ENCODE measurements at places on chromosomes 2 and 18. TPM values are rescaled to one million over a fixed set of nuclear protein-coding genes. Genes with fewer than 3 reads are reported as not detected.

- DNase-seq, result no peak
Observed at GRCh38 chr2:94879314-94879981, 8.2 kb downstream of the TEKT4 start.

DNA sequence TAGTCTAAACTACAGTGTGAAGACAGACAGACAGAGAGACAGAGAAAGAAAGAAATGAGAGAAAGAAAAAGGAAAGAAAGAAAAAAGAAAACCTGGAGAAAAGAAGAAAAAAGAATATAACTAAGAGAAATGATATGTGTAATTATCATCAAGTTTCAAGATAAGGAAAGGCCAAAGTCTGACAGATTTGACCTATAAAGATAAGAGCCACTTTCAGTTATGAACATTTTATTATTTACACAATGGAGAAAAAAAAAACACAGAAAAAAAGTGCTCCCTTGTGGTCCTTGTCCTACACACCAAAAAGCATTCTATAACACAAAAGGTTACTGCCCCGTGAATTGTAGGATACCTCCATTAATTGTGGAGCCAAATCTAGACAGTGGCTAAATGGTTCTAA is 937.2 kb upstream of the DDX18 start:
- no peak for DNase-seq

- no peak for DNase-seq
Observed at GRCh38 chr2:204274991-204275390, 270.3 kb upstream of the PARD3B start.

GRCh38 chr2:41872646-41873045 is 175.2 kb upstream of the PKDCC start:
- peak; percentile 68 for DNase-seq

DNA sequence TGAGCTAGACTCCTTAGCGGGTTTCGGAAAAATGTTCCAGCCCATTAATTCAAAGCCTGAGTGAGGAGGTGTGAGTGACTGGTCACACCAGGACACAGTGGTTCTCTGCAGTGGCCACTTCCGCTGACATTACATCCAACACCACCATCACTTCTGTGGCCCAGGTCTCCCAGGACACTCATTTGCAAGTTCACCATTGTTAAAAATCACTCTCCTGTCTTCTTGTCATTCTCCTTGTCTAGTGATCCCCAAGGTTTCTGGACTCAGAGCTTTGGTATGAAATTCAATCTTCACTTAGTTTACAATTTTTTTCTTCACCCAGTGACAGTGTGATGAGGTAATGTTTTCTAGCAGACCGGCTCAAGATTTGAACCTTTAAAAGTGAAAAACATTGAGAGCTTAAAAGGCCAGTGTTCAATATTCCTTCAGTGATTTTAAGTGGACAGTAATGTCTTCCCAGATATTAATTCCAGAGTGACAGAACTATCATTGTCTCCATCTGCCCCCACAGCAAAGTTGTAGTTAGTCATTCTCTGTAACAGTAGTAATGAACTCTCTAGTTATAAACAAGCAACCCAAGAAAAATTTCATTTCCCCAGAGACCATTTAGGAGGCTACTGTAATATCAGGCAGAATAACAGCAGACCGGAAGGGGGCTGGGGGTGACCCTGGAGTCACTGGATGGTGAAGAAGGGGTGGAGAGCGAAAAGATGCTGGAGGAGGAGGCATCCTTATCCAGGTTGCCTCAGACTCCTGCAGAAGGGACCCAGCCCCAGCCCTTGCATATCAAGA is 164.9 kb downstream of the GFPT1 start:
- no peak for DNase-seq

DNA sequence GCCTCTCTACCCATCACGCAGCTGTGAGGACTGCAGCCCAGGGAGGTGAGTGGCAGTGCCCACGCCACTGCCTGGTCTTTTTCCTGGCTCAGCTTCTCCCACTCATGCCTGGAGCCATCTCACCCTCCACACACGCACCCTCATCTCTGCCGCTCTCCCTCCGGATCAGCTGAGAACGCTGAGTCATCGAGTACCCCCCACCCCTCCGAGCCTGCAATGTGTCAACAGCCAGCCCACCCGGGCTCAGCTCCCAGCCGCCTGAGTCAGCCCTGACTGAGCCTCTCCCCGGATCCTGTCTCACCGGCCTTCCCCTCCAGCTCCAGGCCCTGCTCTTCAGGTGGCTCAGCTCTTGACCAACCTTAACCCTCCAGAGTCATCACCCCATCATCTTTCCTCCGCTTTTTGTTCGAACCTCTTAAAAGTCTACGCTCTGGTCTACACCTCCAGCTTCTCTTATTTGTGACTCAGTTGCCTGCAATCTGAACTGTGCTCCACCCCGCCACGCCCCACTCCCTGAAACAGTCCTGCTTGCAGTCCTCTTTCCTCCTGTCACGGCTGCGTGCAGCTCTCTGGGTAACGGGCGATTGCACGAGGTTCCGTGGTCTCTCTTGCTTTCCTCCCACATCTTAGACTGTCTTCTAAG is 94.4 kb upstream of the ASAP2 start:
- DNase-seq, result peak; percentile 96

DNA sequence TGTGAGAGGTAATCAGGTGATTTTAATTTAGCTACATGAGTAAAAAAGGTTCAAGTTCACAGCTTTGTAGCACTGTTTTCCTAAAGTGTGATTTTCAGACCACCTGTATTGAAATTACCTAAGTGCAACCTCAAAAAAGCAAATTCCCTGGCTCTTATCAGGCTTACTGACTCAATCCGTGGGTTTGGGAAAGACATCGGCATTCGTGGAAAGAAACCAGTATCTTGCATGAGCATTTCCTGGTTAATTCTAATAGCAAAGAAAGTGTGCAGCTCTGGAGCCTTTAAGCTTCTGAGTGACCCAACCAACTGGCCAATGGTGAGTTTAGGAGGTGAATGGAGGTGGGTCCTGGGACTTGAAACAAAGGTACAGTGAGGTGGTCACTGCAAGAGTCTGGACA is 300.9 kb downstream of the NBAS start:
- no peak for DNase-seq

DNA sequence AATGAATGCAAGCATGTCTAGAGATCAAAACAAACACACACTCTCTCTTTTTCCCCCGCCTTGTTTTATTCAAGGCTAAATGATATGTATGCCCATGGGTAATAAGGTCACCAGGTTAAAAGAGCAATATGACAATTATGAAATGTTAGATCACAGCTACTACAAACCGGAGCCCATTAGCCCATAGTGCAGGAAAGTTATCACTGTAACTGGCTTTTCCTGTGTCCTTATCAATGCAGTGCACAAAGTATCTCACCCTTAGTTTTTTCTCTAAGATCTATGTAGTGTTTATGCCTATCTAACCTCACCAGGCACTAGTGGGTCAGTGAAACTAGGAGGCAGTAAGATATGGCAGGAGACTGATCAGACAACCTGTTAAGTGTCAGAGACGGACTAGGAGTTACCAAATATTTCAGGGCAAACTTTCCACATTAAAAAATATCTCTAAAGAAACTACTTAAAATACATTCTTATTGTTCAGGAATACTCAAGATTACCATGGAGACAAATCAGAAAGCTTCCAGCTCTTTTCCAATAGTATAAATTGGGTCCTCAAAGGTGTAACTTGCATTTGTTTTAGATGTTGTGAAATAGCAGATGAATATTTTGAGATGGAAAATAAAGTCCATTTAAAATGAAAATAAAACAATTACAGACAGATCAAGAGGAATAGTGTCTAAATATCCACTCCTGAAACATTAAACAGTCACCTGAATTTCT is 282.2 kb downstream of the EXOC6B start:
- DNase-seq, result no peak

GRCh38 chr2:79789811-79790210 is 277.0 kb downstream of the CTNNA2 start:
- no peak for DNase-seq

GRCh38 chr18:33184958-33185357 is 255.6 kb downstream of the CCDC178 start:
- DNase-seq, result no peak

GRCh38 chr2:156430980-156431358 is 5.2 kb upstream of the GPD2 start:
- no peak for DNase-seq

The MROH2A gene
- total RNA-seq, result not detected

The SLC5A7 gene
- not detected for total RNA-seq

The AMER3 gene
- total RNA-seq, result not detected

The ANKRD30B gene
- total RNA-seq, result not detected

The DNMT3A gene
- 4.7 TPM for total RNA-seq

The CCDC74B gene
- 7.2 TPM for total RNA-seq

All from SJSA1 (cell line).